ENCODE measurements at places on chromosomes 12 and 14.
A peak's percentile ranks its signal among the peaks of the same experiment; 100 is the strongest.

- no peak for DNase-seq
These were observed 23.5 kb downstream of the SIX6 start for GRCh38 chr14:60532442-60532841.

DNA sequence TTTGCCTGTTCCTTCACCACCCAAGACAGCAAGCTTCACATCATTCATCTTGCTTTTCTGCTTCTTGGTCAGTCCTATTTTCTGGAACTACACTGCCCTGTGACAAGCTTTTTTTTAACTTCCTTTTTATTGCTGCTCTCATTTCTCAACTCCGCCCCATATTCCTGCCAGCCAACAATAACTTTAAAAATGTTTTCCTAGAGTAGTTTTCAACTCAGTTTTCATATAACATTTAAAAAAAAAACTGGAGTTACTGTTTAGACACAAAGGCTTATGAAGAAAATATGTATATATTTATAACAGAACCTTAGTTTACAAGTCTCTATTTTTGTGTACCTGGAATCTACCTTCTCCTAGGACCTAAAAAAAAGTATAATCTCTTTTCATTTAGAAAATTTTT, at the start of gene RERGL:
RERGL (minus strand) TSS at position 101 of the 400 bp plus-strand sequence; CDS start at position 48, 53 bp downstream.
- no peak for DNase-seq

DNA sequence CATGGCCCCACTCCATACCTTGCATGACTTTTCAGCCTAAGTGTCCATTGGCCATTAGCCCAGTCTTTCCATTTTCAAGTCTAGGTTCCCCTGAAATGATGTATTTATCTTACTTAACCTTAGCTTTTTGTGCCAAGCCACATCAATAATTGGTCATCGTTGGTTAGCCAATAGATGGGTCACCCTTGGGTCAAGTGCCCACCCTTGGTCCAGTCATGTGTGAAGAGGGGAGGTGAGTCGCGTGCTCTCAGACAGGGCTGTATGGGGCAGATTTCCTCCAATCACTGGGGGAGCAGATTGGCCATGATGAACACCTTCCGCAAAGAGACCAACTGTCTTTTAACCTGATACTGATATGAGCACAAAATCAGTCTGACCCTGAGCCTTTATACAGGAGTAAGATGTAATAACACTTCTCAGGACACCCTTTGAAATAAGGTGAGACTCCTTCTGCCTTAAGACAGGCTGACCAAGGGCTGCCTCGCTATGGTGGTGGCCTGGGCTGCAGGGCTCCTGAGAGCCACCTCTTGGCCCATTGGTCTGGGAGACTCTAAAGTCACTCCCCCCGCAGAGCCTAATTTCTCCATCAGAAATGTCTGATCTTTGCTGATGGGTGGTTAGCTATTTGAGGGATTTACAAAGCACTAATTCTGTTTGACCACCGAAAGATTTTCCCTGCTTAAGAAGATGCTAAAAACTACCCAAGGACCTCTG, 143.2 kb downstream of the ZFP36L1 start:
- no peak for DNase-seq

DNA sequence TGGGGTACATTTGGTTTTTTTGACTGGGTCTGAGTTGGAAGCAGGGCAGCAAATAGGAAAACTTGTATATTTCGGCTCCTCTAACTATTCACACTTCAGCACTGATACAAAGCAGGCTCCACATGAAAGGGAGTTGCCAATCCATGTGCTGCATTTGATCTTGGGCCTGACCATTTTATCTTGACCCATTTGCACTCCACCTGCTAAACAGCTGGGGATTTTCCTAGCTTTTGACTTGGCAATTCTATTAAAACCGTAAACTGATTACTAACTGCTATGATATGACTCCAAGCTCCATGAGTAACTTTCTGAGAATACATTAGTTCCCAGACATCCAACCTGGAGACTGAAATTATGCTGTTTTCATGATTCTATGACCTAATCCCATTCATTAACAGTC, 797.1 kb downstream of the BCL11B start:
- DNase-seq = no peak

DNA sequence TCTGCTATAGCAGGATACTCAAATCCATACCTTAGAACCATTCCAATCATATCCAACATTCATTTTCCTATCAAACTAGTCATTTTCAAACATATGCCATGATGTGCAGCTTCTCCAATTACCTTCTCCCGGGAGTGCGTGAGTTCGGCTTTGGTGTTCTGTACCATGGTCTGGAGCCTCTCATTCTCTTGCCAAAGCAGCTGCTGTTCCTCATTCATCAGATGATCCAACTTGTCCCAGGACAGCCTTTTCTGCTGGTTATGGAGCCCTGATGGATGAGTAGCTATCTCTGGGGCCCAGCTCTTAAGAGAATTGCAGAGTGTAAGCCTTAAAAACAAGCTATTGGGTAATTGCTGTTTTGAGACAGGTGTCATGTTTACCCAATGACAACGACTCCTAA, 71.1 kb upstream of the SAV1 start:
- no peak for DNase-seq

DNA sequence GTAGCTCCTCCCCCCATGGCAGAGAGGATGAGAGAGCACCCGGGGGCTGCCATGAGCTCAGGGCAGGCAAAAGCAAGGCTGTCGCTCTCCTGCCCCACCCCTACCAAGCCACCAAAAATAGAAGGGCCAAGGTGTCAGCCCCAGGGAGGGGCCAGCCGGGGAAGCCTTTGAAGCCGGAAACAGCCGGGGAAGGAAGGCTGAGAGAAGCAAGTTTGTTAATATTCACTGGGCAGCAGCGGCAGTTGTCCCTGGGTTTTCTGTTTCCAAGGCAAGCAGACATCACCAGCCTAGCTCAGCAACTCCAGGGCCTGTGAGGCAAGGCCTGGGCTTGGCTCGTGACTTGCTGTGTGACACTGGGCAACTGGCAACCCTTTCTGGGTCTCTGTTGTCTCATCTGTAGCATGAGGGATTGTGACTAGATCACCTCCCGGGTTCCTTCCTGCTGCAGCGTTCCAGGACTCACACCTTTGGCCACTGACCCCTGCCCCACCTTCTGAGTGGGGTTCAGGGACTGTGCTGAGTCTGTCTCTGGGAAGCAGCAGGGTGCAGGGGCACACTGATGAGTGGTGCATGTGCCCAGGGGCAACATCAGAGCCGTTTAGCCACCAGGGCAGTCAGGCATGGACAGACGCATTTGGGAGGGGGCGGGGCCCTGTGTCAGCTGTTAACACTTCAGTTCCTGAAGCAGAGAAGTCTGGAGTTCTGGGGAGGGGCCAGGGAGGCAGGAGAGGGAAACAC, 24.3 kb downstream of the SYNDIG1L start:
- DNase-seq = no peak

GRCh38 chr12:55840581-55841351, 2.0 kb downstream of the MMP19 start:
- DNase-seq = no peak

- DNase-seq = peak; percentile 31
These were observed 10.4 kb upstream of the SAMD4A start for GRCh38 chr14:54556535-54556934.

DNA sequence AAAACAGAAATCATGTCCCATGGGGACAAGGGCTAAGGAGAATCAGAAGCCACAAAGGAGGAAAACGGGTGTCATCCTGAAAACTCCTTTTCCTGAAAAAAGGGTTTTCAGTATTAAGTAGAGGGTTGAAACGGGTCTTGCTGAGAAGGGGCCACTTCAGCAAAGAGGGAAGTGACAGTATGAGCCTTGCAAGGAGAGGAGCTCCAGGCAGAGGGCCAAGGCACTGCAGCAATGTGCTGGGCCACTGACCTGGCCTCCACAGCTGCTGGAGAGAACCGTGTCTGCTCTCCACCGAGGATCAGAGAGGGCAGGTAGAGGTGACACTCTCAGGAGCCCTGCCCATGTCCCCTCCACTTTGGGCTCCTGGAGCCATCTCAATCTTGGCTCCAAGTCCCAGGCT, 103.3 kb downstream of the NCOR2 start:
- no peak for DNase-seq

GRCh38 chr12:115158816-115159215, 474.8 kb upstream of the TBX3 start:
- DNase-seq = no peak

DNA sequence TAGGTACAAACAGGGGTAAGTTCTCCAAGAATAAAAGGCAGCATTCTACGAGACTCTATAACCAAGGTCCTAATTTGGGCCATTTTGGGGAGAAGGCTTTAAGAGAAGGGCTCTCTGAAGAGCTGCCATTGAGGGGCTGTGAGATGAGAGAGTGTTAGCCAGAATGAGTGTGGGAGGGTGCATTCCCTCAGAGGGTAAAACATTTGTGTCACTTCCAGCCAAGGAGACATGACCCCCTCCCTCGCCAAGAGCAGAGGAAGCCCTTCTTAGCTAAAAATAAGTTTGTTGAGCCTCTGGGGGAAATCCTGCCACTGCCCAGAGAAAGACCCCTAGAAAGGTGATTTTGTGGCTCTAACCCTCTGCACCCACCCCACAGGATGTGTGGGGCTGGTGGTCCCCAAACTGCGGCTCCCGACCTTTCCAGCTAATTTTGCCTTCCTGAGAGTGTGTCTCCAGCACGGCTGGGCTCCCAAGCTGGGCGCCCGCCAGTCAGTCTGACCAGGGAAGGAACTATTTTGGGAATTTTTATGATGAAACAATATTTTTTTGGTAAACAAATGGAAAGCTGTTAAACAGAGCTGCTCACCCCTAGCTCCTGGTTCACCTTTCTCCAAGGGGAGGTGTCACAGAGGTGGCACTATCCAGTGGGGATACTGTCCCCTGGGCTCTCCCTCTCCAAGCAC, 65.9 kb upstream of the JDP2 start:
- DNase-seq = no peak
